Stimulated activated naive CD4-positive, alpha-beta T cell treated with Interleukin-2 at 50 U/mL for 16 hours (primary cell): ENCODE measurements at places on chromosomes 4 and X.

DNA sequence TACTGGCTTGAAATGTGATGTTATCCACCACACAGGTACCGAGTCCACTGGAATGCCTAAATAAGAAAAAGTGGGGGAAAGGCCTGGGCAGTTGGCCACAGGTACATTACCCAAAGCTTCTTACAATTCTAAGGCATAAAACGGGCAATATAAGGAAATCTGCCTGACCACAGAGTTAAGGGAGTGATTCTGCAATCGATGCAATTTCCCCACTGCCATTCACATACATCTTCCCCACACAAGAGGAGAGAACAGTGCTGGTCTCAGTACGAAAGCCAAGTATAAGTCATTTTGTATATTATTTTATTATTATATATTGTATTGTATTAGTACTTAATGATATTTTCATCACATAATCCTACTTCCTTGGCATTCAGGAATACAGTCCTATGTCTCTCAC is 30.6 kb downstream of the RFC1 start:
- DNase-seq = no peak

GRCh38 chr4:173264245-173264644 is 69.9 kb downstream of the HMGB2 start:
- DNase-seq = no peak

DNA sequence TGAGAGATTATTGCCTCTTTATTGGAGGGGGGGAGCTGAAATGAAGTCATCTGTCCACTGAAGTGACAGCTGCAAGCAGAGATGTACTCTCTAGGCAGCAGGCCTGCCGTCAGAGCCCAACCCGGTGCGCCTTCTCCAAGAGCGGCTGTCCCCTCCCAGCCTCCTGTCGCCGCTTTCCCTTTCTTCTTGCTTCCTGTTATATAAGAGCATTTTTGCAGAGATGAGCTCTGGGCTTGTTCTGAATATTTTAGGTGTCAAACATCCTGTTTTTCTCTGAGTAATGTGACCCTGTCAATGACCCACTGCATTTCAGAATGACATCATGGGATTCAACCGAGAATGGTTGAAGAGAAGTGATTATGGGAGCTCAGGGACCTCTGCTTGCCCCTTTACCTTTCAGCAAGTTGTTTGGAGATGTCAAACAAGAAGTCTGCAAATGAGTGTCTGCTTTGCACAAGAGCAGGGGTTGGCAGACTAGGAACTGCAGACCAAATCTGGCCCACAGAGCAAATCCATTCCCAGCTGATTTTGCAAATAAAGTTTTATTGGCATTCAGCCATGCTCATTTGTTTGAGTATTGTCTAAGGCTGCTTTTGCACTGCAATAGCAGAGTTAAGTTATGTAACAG is 79.9 kb downstream of the SLC9A6 start:
- no peak for DNase-seq

DNA sequence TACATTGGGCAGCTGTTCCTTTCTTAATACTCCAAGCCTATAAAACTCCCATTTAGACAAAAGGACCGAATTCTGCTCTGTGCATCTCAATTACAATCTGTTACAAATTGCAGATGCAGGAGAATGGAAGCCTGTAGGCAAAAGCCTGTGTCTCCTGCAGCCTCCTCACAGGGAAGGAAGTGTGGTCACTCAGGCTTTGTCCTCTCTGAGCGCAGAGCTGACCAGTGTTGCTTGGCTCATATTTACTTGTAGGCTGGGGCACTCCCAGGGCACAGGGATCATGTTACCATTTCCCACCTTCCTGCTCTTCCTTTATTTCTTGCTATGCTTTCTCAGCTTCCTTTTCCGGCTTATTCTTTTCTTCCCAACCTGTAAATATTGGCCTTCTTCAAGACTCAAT is 15.7 kb downstream of the SUPT20HL2 start:
- DNase-seq = no peak

DNA sequence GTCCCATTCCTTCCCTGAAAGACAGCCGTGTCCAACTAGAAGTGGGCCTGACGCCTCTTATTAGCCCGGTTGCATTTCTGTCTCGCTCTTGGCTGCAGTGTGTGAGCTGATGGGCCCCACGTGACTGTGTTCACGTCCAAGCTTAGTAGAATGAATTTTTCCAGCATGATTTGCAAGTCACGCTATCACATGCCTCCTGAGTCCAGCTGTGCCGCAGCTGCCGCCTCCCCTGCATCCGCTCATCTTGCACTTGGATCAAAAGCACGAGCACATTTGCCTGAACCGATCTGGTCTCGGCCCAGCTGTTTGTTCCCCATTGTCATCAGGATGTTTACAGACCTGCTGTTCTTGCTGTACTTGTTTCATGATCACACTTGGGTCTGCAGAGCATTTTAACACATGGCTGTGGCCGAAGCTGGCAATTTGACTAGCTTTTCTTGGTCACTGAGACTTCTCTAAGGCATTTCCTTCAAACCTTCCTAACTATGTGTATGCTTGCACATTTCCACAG is 126.5 kb downstream of the KIT start:
- DNase-seq = no peak
